ENCODE measurements at places on chromosomes 2 and 18.

- no peak for DNase-seq
These were observed 48.5 kb downstream of the CPO start for GRCh38 chr2:206987810-206988209.

DNA sequence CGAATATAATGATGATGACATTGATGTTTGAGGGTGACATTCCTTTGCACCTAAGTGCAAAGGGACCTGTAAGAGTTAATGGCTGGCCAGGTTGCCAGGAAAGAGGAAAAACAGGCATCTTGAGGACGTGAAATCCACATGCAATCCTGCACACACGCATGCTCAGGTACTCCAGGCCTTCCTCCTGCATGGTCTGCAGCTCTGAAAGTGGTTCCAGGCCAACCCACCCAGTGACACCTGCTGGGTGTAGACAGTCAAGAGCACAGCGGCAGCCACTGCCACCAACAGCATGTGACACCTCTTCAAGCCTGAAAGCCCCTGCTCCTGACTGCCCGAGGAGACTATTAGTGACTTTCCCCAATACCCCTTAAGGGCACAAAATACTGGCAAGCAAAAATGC, 101.6 kb downstream of the PIEZO2 start:
- no peak for DNase-seq

GRCh38 chr2:176643646-176644045, 374.4 kb downstream of the MTX2 start:
- DNase-seq: no peak

DNA sequence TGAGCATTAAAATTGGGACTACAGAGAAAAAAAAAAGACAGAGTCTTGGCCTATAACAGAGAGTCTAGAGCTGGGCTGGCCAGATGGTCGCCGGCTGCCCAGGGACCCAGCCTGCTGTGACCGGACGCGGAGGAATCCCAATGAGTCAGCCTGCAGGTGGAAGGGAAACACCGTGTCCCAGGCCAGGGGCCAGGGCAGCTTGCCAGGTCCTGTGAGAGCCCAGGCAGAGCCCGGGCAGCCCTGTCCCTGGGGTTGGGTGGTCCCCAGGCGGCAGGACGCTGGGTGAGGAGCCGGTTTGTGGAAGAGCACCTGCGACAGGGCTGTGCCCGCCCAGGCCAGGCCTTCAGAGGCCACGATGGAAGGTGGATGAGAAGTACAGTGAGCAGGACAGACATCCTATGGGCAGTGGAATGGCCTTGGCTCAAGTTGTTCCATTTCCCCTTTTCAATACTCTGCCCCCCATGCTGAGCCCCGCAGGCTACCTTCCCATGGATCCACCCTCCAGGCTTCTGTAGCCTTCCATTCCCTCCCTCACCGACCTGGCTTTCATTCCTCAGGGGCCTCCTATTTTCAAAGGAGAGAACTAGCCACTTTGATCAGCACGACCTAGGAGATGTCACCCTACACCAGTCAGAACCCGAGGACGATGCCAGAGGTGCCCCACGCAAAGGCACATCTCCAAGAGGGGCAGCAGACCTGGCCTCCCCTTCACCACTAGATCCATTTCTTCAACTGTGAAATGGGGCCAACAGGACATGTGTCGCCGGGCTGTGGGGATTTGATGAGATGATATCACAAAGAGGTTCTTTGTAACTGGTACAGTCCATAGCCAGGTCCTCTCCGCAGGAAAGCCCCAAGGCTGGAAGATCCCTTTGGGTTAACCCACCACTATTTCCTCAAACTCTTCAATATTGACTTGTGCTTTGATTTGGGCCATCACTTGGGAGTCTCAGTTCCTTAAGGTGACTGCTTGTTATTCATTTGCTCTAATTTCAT, 87.5 kb downstream of the POLR1A start:
- DNase-seq: no peak

DNA sequence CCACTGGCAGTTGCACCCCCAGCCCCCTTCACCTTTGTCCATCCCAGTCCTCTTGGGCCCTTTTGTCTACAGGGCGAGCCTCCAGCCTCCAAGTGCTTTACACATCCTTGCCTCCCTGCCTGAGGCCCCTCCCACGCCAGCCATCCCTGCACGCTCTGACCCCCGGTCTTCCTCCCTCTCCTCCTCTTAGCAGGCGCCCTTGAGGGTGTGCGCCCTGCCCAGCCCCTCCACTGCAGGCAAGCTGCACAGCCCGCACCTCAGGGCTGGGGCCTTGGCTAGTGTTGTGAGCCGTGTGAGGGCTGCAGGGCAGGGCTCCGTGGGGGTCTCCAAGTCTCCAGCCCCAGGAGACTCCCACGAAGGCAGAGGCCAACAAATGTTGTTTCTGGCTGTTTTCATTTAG, 6.9 kb downstream of the BOK start:
- DNase-seq: no peak

DNA sequence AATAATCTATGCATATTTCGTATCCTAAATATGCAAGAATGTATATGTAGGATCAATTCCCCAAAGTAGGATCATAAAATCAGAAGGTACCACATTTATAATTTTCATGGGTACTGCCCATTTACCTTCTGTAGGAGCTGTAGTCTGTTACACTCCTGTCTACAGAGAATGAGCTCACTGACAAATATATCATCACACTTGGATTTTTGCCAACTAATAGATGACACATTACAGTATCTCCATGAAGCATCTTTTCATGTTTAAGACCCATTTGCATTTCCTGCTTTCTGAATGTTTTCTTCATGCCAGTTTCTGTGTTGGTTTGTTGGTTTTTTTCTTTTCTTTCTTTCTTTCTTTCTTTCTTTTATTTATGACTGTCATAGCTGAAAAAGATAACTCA, 70.9 kb upstream of the EML6 start:
- DNase-seq: no peak

GRCh38 chr18:3055186-3055728, 42.3 kb upstream of the LPIN2 start:
- DNase-seq: no peak

DNA sequence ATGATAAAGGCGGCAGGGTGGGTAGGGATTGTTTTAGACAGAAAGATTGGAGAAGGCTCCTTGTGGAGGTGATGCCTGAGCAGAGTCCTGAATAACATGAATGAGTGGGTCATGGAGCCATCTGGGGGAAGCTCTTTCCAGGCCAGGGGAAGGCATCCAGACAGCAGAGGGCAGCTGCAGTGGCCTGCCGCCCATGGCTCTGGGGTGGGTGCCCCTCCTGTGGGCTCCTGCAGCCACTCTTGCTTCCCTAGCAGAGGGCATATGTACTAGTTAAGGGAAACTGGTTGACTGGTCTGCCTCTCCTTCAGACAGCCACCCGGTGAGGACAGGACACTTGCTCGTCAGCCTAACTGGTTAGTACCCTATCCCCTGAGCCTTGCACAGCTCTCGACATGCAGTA, 46.5 kb upstream of the SLC1A4 start:
- DNase-seq: no peak

DNA sequence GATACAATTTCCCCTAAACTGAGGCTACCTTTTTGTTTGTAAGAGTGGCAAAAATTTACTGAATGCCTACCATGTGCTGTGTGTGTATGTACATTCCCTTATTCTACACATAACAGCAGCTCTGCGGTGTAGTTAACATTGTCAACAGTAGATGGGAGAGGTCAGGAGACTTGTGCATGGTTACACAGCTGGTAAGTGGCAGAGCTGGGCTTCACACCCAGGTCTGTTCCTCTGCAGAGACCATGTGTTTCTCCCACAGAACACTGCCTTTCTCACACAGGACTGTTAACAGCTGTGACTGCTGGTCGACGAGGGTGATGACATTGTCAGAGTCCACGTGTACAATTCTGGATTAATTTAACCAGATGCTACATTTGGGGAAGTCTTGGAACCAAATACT, 49.1 kb downstream of the EML6 start:
- no peak for DNase-seq

DNA sequence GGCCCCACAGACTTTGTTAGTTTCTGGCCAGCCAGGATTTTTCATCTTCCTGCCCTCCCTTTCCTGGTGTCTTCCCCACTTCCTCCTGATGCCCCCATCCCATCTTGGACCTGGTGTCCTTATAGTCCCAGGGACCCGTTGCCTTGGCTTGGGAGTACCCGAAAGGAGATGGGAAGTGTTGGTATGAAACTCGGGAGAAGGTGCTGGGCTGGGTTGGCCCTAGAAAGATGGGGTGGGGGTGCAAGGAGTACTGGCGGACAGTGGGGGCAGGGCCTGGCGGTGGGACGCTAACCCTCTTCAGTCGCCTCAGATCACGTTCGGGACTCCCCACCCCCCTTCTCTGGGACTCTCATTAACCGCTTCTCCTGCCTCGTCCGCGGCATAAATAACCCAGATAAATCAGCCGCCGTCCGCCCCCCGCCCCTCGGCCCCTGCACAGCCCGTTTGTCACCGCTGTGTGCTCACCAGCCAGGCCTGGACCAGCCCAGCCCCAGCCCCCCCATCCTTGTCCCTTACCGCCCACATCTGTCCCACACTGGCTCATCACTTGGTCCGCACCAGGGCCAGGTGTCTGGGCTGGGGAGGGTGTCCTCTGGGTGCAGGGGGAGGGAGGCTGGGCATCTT, 3.7 kb upstream of the ASIC4 start:
- no peak for DNase-seq

DNA sequence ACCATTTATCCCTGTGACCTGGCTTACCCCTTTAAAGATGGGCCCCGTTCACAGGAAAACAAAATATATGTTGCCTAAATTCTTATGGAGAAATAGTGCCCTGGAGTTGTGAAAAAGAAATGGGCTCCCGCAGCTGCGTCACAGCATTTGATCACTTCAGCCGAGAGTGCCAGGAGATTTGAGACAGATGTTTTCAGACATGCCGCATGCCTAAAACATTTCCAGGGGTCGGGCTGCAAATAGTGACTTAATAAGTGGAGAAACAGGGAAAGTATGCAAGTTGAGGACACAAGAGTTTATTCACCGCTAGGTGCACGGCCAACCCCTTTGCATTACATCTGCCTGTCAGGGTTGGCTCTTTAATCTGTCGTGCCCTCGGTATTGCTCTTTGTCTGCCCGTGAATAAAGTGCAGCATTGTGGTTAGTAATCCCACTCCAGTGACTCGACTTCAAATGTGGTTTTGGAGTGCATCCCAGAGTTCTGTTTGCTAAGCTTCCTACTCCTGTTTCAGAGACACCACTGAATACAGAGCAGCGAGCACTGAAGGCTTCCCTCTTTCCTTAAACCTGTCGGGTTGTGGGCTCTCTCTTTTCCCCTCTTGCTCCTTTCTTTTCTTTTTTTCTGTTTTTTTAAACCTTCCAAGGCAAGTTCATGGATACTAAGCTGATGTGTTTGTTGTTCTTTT, 187.5 kb downstream of the LTBP1 start:
- DNase-seq: no peak

- no peak for DNase-seq
These were observed 29.6 kb downstream of the OLA1 start for GRCh38 chr2:174218773-174219172.

- DNase-seq: no peak
These were observed 209.0 kb downstream of the PRKCE start for GRCh38 chr2:45860136-45861121.

DNA sequence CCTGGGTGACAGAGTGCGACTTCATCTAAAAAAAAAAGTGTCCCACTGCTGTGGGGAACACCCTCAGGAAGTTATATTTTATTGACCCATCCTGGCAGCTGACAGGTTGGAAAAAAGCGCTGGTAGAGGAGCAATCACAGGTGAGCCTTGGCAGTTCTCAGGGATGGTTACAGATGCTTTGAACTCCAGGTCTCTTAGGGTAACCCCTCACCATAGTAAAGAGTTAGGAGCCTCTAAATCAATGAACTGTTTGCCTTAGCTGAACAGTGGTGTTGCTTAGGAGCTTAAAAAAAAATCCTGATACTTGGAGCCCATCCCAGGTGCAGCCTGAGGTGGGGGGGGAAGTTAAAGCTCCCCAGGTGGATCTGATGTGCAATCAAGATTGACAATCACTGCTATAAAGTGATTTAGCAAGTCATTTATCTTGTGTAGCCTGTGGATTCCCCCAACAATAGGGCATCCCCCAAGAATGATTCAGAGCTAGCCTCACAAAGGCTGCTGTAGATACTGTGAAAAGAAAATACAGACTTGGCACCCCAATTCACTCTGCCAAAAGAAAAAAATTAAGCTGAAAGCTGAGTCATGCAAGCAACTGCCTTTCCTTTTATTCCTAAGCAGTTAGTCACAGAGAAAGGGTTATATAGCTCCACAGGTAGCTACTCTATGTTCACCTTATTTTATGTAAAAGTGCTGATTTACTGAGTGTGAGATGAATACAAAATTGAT, 14.8 kb downstream of the SLC16A14 start:
- no peak for DNase-seq

DNA sequence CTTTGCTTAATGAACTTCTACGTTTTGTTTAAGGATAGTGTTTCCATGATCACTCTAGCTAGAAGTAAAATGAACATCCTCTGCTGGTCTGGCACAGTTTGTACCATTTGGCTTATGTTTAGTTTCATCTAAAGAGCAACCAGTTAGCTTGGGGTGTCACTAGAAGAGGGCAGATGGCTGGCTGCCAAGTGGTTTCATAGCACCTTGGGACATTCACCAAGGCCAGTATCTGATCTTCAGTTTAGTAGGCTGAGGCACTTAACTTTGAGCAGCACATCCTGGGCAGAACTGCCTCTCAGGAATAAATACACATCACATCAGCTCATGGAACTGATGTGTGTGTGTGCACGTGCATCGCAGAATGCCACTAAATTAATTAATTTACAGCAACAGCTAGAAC, 68.4 kb downstream of the NXPH2 start:
- no peak for DNase-seq

DNA sequence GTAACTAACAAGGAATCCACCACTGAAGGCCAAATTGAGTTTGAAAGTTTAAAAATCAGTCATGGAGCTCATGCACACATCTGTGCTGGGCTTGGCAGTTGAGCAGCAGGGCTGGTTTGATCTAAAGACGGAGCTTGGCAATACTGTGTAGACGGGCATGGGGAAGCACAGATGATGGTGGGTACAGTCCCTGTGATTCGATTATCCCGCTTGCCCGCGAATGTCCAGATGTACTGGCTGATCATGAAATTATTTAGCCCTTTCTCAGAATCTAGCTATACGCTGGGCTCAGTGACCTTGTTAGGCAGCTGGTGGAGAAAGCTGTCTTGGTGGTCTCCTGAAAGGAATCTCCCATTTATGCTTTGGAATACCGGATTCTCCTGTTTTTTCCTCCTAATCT, 74.8 kb upstream of the SOX11 start:
- no peak for DNase-seq

Measured in activated naive CD4-positive, alpha-beta T cell (primary cell).